ENCODE measurements at places on chromosomes 12 and 14.

GRCh38 chr12:68805592-68806120 lies 2.3 kb upstream of the MDM2 start:
- no peak for DNase-seq

DNA sequence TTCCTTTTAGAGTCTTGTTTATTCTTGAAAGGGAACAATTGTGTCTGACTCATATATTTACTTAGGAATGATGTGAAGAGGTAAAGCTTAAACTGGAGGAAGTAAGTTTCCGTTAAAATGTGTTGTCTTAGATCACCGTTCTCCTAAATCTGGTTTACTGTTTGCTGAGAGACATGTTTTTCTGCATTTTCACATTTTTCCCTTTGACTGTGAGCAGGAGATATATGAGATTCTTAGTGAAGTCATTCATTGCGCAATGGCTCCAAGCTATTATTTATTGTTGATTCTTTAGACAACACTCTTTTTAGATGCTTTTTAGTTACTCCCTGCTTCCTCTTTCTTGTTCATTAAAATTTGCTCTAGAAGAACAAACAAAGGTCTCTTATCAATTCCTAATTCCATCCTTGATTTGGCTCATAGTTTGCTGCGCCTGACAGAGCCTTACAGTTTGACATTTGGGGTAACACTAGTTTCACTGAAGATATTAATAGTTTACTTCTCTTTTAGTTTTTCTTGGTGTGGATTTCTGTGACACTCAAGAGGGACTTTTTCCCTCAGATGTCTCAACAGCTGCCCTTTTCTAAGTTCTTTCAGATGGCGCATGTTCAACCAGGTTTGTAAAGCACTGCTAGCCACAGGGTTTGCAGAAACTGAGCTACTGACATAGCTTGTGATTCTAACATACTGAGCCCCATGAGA lies 11.4 kb downstream of the CLECL1 start:
- DNase-seq, result no peak

DNA sequence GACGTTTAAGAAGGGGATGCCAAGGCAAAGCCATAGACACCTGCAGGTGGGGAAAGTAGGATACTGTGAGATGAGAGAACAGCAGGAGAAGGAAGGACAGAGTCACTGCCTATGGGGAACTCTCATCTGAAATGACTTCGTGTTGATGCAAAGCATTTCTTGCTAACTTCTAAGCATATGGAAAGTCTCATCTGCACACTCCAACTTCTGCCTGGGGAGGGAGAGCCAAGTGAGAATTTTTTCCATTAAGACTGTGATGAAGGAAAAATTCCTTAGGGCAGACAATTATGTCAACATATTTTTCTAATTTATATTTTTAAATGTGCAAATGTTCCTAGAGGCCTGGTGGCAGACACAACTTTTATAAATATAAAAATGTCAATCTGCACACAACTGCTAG lies 115.3 kb downstream of the IPO8 start:
- DNase-seq, result no peak

- DNase-seq, result no peak
Observed at GRCh38 chr14:22552001-22552826, 36.8 kb downstream of the DAD1 start.

- no peak for DNase-seq
Observed at GRCh38 chr14:72801381-72801812, 92.5 kb downstream of the DPF3 start.

DNA sequence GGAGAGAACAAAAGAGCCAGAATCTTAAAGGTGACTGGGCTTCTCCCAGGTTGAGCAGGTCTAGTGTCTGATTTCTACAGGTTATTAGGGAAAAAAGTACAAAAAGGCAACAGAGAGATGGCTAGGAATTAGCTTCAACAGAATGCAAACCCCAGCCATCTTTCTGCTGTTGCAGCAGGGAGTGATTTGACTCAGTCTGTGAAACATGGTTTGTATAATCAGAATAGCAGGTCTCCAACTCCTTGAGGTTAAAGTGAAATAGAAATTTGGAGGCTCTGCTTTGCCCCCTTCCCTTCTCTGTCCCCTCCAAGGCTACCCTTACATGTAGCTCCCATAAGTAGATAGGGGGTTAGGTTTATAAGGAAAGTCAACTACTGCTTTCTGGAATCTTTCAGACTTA lies 105.8 kb downstream of the AKAP6 start:
- no peak for DNase-seq

DNA sequence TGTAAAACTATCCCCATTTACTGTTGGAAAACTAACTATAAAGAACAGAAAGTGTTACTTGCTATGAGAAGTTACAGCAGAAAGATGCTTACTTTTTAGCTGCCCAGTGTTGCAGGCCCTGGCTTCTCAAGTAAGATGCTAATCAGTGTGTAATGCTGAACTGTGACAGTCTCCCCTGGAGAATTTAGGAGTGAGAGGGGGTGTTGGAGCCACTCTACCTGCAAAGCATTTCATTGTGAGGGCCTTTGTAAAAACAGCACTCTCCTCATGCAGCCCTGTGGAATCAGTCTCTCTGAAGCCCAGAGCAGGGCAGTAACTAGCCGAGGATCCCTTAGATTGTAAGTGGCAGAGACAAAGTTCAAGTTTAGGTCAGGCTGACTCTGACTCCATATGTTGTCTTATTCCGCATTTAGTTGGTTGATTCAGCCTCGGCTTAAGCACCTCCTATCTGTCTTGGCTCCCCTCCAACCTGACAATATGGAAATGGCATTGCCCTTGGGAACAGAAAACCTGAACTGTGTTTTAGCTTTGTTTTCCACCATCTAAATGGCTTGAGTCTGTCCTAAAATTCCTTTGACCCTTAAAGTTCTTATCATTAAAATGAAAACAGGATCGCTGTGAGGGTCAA lies 141.3 kb downstream of the PRKCH start:
- DNase-seq, result peak; percentile 99

- no peak for DNase-seq
Observed at GRCh38 chr14:95006479-95006878, 150.8 kb downstream of the DICER1 start.
